NCI-H1694 treated with DMSO at 0.1 percent for 48 hours (cell line): ENCODE measurements at places on chromosomes 5 and 9.

GRCh38 chr5:90866333-90866732 lies 307.7 kb downstream of the ADGRV1 start:
- DNase-seq, result peak; percentile 53

- no peak for DNase-seq
Observed at GRCh38 chr9:134967547-134967930, 49.8 kb upstream of the FCN1 start.

DNA sequence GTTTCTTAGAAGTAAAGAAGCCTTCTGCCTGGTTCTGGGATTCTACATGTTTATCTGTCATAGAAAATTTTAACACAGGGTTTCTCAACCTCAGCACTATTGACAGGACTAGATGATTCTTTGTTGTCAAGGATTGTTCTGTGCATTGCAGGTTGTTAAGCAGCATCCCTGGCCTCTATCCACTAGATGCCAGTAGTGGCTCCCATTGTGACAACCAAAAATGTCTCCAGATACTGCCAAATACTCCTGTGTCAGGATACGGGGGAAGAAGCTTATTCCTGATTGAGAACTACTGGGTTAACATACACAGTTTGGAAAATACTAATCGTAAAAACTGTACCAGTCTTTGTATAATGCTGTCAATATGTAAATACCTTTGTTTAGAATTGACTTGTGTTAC lies 167.1 kb downstream of the NIPBL start:
- DNase-seq, result peak; percentile 5

GRCh38 chr9:114155995-114156656 lies 789 bp downstream of the COL27A1 start:
- DNase-seq, result no peak

DNA sequence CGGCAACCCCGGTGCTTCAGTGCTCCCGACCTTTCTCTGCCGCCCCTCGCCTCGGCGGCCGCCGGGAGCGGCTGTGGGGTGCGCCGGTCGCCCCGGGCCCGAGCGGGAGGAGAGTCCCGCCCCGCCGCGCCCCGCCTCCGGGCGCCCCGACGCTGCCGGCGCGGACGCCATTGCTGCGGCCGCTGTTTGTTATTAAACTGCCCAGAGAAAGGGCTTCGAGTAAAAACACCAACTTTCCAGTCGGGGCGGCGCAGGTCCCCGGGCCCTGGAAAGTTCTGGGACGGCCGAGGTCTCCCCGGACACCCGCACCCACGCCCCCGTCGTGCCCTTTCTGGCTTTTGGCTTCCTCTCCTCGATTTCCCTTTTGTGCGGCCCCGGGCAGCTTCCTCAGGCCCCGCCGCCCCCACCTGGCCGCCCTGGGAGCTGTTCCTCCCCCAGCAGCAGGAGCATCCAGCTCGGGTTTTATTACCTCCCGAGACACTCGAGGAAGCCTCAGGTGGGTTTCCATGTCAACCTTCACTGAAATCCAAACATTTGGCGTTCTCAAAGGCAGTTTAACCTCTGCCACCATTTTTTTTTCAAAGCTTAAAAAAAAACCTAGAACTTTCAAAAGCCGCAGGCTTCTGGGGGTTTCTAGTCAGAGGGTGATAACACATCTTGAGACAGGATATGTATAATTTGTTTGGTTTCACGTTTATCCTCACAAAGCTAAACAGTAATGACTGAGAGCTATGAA lies 334.4 kb downstream of the CWC27 start:
- no peak for DNase-seq

DNA sequence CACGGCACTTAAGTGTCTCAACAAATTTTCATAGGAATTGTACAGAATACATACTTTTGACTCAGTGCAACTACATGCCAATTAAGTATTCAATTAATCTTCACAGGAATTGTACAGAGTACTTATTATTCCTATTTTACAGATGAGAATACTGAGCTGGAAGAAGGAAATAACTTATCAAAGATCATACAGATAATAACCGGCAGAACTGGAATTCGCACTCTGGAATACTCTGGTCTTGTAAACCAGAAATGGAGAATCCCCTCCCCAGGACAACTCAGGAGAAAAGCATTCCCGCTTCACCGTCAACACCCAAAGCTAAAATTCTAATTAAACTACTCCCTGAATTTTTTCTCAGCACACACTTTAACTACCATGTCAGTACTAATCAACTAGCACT lies 112.7 kb downstream of the HOMER1 start:
- DNase-seq, result no peak

GRCh38 chr9:33092634-33093033 lies 16.2 kb upstream of the SMU1 start:
- DNase-seq, result no peak

DNA sequence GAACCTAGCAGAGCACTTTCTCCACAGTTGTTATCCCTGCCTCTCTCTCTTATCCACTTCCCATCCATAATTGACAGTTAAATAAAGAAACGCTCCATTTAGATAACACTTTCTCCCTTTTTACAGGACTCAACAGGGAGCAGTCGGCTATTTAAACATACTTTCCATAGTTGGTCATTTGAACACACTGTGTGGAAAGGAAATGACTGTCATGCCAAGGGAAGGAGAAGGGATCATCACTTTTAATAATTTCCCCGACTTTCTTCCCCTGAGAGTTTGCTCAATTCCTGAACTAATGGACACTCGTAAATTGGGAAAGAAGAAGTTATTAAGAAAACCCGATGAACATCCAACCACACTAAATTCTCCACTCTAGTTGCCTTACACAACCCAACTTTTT lies 400.8 kb upstream of the PTGER4 start:
- no peak for DNase-seq

GRCh38 chr5:51487952-51488351 lies 104.7 kb downstream of the ISL1 start:
- DNase-seq, result no peak

- DNase-seq, result peak; percentile 50
Observed at GRCh38 chr5:153896701-153897100, 142.0 kb downstream of the FAM114A2 start.

GRCh38 chr5:168807287-168807686 lies 228.1 kb upstream of the PANK3 start:
- no peak for DNase-seq

DNA sequence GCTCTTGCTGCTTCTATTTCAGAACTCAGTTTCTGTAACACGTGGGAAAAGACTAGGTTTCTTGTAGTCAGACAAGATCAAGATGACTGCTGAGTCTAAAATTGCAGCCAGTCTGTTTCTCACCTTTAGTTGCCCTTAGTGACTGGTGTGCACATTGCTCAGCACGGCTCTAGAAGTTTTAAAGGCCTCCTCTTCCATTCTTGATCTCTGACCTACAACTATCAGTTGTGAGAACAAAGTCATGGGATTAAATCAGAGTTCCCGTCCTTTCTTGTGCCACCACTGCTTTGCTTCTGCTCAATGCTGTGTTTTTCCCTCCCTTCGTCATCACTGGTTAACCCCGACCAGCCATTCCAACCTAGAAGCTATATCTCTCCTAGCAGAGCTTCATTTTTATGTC lies 52.8 kb downstream of the GDA start:
- DNase-seq, result no peak

- no peak for DNase-seq
Observed at GRCh38 chr5:1961304-1961946, 78.7 kb upstream of the IRX4 start.

- no peak for DNase-seq
Observed at GRCh38 chr9:70656281-70656680, 241.8 kb upstream of the KLF9 start.

GRCh38 chr9:12183321-12183720 lies 509.9 kb upstream of the TYRP1 start:
- no peak for DNase-seq

DNA sequence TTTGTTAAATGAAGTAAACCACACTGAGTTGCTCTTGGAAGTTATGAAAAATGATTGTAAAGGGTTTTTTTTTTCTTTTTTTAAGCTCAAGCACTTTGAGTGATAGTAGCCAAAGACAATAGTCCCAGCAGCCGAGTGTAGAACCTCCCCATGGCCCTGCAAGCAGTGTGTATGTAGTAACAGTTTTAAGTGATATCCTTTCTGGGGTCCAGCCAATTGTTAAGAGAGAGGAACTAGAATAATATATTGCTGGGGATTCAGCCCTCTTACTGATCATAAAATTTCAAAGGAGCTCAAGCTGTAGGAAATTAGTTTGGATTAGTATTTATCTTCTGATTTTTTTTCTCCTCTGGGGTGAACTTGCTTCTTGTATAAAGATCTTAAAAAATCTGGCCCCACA lies 43.2 kb downstream of the NPR3 start:
- DNase-seq, result no peak

GRCh38 chr5:142253938-142254337 lies 70.9 kb downstream of the SPRY4 start:
- DNase-seq, result no peak

DNA sequence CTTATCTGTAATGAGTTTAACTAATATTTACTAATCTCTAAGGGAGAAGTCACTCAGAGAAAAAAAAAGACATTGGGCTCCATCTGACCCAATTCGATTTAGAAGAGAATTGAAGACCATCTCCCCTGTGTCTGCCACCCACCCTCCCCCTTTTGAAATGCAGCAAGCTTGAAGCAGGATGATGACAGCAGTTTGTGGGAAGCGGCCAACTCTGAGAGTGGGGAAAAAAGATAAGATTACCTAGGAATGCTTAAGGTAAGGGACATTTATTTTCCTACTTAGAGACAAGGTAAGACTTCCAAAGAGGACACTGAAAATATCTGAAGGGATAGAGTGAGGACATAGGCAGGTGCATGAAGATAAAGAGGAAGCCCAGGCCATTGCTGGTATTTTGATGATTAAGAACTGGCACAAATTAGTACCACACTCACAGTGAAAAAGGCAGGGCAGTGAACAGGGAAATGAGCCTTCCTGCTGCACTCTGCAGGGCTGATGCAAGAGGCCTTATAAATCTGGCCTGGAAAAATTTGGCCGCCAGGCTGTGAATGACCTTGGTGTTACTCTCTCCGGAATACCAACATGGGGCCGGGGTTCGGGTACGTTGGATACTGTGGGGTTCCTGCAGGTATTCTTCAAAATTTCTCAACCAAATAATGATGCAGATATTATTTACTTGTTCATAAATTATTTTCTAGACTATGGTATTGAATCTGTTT lies 42.3 kb downstream of the HTR1A start:
- DNase-seq, result no peak

GRCh38 chr9:92444841-92445240 lies 20.6 kb upstream of the OMD start:
- peak; percentile 47 for DNase-seq

GRCh38 chr5:11785771-11786352 lies 118.4 kb downstream of the CTNND2 start:
- DNase-seq, result no peak

- peak; percentile 54 for DNase-seq
Observed at GRCh38 chr9:133992780-133993634, 883 bp upstream of the VAV2 start.

GRCh38 chr5:1523793-1524480 lies at the start of gene LPCAT1:
Gene LPCAT1, minus strand, starts transcription at chr5:1523960. Its CDS starts 116 bp downstream, at chr5:1523844.
- DNase-seq, result peak; percentile 75

- no peak for DNase-seq
Observed at GRCh38 chr9:5305741-5306140, 1.2 kb upstream of the RLN2 start.

DNA sequence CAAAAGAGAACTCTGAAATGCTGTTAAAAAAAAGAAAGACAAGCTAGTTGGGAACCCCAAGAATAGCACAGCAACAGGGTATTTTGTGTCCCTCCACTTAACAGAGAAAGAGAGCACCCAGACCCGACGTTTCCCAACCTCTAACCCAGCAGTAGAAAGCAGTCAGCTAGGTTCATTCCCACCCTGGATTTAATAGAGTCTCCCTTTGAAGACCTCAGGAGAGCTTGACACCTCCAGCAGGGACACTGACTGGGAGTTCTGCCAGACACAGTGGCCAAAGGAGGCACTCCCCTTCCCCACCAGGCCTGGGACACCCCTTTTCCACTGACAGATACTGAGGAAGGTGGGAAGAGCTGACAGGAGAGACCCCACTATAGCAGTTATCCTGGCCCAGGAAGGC lies 337.5 kb upstream of the MSX2 start:
- no peak for DNase-seq

DNA sequence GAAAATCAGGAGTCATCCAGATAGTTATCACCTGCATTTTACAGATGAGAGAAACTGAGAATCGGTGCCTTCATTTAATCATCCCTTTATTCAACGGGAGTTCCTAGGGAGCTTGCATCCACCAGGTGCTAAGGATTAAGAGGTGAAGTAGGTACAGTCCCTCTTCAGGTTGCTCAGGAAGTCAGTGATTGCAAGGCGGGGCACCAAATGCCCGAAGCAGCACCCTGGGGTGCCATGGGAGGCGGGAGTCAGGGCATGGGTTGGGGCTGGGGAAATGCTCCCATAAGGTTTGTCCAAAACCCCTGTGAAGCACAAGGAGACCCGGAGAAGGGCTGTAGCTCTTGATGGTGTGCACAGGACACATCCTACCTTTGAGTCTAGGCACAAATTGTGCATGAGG lies 98.8 kb upstream of the KLF4 start:
- DNase-seq, result no peak

DNA sequence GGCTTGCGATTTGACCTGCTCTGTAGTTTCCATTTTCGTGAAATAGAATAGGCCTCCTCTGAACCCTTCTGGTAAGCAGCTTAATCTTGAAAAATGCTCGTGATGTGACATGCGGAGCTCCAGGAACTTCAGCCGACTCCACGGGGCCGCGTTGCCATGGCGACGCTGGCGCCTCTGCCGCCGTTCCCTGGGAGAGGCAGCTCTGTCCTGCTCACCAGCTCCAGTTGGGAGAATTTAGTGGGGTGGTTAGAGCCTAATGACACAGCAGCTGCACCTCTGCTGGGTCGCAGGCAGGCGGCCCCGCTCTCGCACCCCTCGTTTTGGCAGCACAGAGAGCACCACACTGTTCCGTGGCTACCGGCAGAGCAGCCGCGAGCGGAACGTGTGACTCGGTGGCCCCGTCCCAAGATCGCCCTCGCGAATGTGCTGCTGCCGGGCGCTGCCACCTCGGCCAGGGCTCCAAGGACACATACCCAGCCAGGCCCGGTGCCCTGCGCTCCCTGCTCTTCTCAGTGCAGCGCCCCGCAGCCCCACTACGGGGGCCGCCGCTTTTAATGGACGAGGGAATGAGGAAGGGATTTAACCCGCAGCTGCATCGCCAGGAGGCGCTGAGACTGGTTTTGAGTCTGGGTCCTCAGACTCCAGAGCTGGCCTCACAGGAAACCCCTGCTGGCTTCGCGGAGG lies 131.2 kb upstream of the LMX1B start:
- no peak for DNase-seq

DNA sequence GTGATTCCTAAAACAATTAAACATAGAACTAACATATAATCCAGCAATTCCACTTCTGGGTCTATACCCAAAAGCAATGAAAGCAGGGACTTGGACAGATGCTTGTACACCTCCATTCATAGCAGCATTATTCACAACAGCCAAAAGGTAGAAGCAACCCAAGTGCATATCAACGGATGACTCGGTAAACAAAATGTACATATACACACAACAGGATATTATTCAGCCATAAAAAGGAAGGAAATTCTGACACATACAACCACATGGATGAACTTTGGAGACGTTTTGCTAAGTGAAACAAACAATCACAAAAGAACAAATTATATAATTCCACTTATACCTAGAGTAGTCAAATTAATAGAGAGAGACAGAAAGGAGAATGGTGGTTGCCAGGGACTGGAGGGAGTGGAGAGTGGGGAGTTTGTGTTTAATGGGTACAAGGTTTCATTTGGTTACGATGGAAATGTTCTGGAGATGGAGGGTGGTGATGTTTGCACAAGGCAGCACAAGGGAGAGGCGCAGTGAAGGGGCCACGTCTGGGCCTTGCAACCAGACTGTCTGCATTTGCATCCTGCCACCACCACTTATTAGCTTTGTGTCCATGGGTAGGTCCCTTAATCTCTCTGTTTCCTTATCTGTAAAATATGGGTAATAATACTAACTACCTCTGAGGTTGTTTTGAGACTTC lies 36.3 kb upstream of the RLN1 start:
- DNase-seq, result no peak
